Right hindlimb (tissue), 1 donor: ENCODE measurements at places on chromosomes 13 and 19.

GRCh38 chr13:42498521-42498920, 75.4 kb upstream of the TNFSF11 start:
- DNase-seq: no peak

DNA sequence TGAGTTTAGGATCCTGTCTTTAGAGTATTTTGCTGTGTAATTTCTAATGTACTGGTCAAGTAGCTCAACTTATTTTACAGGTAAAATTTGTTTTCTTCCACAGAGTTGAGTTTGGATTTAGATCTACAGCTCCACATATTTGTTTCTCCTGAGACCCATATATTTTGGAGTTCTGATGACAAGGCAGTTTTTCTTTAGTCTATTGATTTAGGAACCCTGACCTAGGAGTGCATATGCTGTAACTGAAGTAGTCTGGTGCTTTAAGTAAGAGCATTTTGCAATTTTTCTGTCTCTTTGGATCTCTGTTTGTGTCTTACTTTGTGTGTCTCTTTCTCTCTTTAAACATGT, 19.5 kb upstream of the SPRY2 start:
- no peak for DNase-seq

DNA sequence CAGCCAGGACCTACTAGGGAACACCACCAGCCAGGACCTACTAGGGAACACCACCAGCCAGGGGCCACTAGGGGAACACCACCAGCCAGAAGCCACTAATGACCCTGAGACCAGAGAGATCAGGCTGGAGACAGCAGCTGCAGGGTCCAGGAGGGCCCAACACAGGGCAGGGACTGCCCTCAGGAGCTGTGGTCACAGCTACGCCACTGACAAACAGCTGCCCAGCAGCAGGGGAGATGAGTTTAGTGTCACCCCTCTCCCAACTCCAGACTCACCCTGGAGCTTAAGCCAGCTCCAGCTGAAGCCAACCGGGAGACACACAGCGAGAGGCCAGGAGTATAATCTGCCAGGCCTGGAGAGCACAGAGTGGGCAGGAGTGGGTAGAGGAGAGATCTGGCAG, 25.7 kb downstream of the TUBGCP3 start:
- DNase-seq: no peak

- no peak for DNase-seq
These were observed 73.3 kb downstream of the SLC7A1 start for GRCh38 chr13:29522044-29522685.

DNA sequence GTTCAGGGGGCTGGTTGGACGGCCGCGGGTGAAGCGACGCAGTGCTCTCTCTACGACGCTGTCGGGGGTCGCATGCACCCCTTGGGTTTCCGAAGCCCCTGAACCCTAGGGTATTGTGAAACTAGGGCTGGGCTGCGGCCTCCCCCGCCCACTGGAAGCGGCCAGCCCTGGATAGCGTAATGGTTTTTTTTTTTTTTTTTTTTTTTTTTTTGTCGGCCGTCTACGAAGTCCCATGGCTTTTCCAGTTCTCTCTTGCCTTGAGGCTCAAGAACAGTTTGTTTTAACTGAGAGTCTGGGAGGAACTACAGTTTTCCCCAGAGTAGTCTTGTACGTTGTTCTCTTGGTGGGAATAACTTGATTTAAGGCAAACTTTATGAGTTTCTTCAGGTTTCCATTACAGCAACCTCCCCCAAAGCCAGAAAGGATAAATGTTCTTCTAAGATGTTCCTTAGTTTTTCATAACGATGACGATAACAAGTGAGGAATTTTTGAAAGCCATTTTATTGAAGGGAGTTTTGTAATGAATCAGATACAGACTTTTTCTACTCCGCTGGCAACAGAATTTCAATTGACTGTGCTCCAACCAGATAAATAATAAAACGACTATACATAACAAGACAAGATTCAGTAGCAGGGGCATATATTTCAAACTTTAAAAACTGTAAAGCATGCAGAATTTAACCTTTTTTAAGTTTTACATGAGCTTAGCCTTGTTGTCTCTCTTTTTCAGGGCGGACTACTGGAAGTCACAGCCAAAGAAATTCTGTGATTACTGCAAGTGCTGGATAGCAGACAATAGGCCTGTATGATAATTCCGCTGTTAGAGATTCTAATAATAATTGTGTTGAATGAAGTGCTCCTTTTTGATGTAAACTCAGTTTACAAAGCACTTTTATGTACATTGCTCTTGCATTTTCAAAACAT, 867 bp downstream of the WBP4 start:
- DNase-seq: no peak

DNA sequence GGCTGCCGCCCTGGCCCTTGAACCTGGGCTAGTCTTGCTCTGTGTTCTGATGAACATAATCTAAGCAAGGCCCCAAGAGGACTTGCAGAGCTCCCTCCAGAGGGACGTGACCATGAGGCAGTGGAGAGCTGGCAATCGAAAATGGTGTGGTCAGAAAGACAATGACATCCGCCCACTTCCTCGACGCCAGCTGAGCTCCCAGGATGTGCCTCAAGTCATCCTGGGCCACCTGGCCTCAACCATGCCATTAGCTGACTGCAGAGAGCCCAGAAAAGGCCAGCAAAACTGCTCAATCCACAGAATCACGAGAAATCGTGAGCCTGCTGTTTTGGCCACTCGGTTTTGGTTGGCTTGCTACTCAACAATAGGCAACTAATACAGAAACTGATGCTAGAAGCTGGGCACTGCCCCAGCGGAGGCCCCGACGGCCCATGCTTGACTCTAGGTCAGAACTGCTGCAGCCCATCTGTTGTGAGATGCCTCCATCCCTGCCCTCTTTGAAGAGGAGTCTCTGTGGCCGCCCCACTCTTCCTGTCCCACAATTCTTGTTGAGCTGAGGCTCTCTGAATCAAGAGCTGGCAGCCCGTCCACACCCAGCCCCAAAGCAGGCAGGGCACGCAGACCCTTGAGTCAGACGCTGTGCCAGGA, 53.3 kb downstream of the STK24 start:
- no peak for DNase-seq

- peak; percentile 72 for DNase-seq
These were observed 14.6 kb downstream of the JOSD2 start for GRCh38 chr19:50496189-50497021.

DNA sequence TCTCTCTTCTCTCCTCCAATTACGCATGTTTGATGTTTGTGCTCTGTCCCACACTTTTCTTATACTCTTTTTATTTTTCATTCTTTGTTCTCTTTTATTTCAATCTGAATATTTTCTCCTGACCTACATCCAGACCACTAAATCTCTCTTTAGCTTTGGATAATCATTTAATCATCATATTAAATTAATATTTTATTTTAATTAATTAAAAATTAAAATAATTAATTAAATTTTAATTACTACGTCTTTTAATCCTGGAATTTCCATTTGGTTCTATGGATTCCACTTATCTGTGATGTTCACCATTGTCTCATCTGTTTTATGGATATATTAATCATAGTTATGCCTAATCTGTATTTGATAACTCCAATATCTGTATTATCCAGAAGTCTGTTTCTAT, 62.4 kb downstream of the SPACA7 start:
- DNase-seq: no peak

GRCh38 chr19:664913-665443, 2.0 kb upstream of the RNF126 start:
- peak; percentile 90 for DNase-seq

DNA sequence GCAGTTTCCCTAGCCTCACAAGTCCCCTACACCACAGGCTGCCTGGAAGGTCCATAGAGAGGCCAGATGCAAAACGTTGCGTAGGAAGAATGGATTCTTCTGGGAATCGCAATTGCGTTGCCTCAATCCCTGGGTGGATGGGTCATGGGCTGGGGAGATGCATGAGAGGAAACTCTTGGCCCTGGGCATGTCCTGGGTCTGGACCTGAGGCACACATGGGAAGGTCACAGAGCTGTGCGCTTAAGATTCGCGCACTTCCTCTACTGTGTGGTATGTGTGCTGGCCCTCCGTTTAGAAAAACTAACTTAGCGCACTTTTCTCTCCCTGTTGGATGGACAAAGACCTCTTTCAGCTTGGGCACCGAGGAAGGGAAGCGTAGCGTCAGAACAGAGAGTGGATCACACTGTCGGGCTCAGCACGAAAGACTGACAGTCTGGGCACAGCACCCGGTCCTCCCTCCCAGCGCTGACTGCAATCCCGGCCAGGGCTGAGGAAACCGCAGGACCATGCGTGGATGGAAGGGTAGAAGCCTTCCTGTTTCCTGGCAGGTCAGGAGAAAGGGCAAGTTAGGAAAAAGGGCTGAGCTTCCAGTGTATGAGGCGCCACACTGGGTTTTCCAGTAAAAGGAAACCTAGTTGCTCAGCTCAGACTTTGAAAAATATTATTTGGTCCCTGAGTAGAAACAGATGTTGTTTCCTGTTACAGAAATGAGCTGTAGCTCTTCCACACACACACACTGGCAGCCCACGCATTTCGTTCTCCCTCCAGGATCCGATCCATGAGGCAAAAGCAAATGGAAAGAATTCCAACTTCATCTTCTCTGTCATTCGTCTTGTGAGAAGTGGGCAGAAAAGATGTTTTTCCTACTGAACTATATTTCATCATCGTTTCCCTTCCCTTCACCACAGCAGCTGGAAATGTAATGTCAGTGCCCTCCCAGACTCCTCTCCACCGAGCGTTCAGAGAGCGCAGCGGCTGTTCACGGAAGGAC, 86.0 kb downstream of the ING1 start:
- DNase-seq: peak; percentile 91

- no peak for DNase-seq
These were observed 21.7 kb downstream of the IRS2 start for GRCh38 chr13:109764470-109765291.

DNA sequence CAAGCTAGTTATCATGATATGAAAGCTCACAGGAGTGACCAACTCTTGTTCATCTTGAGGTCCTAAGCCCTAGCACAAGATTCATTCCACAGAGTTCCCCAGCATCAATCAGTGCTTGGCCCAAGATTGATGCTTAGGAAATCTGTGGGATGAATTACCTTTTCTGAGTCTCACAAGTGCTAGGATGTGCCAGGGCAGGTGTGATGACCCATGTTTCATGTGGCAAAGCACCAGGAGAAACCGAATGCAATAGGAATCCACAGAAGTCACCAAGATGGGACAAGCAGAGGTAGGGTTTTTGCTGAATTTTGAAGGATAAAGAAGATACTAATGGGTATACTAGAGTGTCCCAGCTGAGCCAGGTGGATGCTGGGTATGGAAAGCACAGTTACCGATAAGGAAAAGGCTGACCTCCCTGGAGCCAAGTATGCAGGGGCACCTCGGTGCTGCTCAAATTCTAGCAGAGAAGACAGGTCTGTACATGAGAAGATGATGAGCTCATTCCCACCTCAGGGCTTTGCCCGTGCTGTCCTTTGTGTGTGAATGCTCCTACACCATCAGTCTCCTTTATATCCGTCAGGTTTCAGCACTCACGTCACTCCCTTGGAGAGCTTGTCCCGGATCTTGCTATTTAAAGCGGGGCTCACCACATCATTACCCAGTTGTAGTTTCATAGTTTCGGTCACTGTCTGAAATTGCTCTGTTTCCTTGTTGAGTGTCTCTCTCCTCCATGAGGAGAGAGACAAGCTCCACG, 168.9 kb upstream of the TSC22D1 start:
- DNase-seq: no peak

- no peak for DNase-seq
These were observed 202.7 kb downstream of the PCCA start for GRCh38 chr13:100291624-100292023.

GRCh38 chr13:52455677-52456041, 381 bp downstream of the CKAP2 start:
- DNase-seq: peak; percentile 86

GRCh38 chr13:103178986-103179943, 113.0 kb upstream of the SLC10A2 start:
- DNase-seq: no peak

GRCh38 chr19:18453269-18454024, 15.5 kb upstream of the ISYNA1 start:
- no peak for DNase-seq

DNA sequence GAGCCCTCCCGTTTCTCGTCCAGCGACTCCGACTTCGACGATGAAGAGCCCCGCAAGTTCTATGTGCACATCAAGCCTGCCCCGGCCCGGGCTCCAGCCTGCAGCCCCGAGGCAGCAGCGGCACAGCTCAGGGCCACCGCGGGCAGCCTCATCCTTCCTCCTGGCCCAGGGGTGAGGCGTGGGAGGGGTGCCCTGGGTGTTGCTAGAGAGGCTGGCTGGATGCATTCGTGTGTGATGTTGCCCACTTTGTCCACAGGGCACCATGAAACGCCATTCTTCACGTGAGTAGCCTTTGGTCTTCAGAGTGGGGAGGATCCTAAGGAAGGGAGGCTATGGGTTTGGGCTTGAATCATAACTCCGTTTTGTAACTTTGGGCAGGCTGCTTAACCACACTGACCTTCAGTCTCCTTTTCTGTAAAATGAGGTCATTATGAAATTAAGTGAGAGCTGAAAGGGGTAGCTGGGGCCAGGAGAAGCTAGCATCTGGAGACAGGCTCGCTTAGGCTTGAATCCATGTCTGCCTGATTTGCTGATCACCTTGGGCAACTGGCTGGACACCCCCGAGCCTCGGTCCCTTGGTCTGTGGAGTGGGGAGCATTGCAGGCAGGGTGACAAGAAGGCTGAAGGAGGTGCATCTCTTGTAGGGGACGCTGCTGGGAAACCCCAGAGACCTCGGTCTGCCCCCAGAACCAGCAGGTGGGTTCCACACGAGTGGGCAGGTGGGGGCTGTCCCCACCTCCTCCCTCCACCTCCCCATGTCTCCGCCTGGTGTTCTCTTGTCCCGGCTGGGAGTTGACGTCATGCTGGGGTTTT, 18.7 kb upstream of the B3GNT3 start:
- no peak for DNase-seq

GRCh38 chr13:112842343-112842856, 126.6 kb upstream of the MCF2L start:
- peak; percentile 48 for DNase-seq

DNA sequence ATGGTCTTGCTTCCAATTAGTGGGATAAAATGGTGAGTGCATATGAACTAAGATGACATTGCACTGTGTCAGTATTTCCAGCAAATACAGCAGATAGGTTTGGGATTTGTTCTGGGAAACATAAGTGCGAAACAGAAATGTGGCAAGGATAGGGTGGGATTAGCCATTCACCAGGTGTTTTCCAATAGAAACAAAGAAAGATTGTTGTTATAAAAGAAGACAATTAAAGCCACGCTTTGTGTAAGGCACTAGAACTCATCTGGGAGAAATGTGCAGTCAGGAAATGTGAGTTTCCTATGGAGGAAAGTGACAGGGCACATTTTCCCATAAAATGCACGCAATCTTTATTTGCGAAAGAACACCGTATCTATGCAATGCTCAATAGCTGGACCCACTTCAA, 1547.8 kb downstream of the EFNB2 start:
- DNase-seq: no peak

GRCh38 chr13:23579072-23579895, 9.1 kb downstream of the TNFRSF19 start:
- DNase-seq: peak; percentile 95
